GM18507 (cell line): ENCODE measurements at places on chromosomes 1 and 21.

GRCh38 chr1:184253921-184254320 lies 132.9 kb upstream of the C1orf21 start:
- DNase-seq, result no peak

DNA sequence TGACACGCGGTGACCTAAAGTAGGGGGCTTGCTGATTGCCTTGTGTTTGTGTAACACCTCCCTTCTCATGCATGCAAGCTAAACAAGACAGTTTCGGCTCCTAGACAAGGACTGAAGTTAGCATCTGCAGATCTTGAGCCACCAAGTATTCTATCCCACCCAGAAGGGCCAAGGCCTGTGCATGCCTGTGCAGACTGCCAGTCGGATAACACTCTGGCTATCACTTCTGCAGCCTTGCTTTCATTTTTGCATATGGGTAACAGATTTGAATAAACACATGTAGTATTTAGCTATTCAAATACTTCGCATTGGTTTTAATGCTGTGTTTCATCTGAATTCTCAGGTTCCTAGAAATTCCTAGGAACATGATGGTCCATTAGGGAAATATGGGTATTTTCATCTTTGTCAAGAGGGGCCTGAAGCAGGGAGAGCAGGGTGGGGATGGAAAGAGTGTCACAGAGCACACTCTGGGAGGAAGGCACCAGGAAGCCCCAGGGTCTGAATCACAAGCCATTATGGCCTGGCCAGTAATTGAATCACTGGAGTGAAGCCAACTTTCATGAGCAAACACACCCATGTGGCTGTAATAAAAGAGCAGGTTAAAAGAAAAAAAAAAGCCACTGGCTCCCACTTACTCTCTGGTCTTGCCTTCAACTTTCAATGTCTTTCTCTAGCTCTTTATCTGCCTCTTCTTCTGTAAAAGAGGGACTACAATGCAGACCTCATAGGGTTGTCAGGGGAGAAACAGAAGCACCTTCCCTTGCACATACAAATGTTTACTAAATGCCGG lies 28.3 kb downstream of the GADD45A start:
- DNase-seq, result no peak

DNA sequence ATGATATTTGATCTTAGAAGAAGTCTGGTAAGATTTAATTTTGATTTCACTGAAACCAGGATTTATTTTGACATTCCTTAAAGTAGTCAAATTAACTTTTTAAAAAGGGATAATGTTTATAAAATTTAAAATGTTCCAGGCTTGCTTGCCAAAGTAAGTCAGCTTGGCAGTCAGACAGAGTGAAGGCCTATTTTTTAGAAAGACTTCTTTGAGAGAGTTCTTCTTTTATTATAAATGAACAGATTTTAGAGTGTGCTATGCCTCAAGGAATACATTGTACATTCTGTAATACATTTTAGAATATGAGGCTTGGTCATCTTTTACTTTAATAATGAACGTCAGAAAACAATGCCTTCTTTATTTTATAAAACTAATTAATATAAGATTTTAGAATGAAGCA lies 138.7 kb downstream of the DISP1 start:
- no peak for DNase-seq

GRCh38 chr1:46401154-46401913 lies 7.2 kb downstream of the FAAH start:
- no peak for DNase-seq

DNA sequence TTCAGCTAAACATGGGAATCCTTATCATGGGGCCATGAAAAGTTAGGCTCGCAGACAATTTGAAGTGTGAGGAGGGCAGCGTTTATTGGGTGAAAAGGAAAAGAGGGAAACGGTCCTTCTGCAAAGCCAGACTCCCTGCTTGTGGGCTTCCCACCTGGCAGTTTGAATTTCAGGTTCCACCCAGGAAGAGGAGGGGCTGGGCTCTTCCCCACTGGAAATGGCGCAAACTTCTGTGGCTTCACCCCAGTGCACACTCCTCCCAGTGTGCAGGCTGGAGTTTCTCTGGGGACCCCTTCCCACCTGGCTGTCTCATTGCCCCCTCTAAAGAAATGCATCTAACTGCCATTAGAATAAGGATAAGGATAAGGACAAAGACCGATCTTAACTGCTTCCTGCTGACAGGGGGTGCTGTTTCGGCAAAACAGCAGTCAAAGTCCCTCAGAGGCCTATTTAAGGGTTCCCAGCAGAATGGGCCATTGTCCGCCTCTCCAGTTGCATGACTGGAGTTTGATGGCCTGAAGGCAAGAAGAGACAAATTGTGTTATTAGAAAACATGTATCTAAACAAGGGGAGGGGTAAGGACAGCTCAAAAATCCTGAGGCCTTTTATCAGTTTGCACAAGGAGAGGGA lies 20.4 kb downstream of the AIM2 start:
- DNase-seq, result no peak

DNA sequence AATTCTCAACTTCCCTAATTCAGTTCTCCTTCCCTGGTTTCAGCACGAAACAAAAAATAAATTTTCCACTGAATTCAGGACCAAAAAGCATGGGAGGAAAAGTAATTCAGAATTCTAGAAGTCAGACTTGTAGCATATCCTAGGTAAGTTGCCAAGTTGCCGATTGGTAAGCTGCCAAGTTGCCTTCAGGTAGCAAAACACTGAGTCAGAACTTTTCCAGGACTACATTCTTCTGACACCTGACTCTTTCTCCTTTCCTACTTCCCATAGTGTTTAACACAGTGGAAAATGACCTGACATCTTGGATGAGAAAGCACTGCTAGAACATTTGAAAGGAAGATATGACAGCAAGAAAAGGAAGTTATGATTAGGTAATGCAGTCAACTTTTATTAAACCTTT lies 322.8 kb downstream of the SPATA17 start:
- no peak for DNase-seq

DNA sequence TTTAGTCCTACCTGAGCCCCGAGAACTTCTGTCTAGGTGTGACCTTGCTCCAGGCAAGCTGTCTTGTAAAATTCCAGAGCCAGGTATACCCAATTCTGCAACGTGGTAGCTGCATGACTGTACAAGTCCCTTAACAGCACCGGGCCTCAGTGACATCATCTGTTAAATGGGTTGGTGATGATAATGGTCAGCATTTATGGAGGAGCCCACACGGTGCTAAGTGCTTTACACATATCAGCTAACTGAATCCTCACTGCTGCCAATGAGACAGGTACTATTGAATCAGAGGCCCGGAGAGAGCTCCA lies 37.2 kb upstream of the PADI1 start:
- DNase-seq, result no peak

- DNase-seq, result no peak
These were observed 15.0 kb upstream of the S100B start for GRCh38 chr21:46619846-46620245.

DNA sequence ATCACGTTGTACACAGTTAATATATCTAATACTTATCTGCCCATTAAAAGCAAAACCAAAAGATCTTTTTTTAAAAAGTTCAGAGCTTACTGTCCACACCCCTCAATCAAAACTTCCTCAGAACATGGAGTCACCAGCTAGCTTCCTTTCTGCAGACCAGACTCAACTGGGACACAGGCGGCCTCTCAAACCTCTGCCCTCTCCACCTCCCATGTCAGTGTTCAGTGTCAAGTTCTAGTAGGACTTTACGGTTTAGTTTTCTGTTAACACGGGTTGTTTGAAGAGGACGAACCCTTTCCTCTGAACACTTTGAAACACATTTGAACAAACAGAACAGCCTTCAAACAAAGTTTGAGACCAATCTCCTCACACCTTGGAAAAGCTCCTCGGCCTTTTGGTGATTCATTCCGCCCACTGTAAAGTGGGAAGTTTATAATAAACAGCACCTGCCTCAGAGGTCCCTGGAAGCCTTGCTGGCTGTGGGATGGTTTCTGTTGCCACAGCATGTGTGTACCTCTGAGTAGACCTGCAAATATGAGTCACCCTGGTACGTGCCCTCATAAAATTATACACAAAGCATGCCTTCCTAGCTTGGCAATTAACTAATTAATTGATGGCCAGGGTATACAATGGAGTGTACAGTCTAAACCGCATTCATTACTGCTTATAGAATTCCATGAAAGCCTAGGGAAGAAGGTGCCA lies 48.4 kb upstream of the SIPA1L2 start:
- no peak for DNase-seq

DNA sequence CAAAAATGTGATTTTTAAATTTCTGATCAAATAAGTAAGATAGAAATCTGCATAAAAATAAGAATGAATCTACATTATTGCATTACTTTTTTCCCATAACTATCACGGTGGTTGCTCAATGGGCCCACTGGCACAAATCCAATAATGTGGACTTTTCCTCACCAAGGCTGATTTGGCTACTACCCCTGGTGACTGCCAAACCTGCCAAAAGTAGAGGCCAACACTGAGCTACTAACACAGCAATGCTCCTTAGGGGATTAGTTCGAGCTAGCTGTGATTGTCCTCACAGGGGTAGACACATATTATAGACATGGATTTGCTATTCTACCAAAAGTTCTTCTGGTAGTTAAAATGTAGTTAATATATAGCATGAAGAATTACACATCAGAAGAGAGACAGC lies 107.7 kb upstream of the ZNHIT6 start:
- no peak for DNase-seq

DNA sequence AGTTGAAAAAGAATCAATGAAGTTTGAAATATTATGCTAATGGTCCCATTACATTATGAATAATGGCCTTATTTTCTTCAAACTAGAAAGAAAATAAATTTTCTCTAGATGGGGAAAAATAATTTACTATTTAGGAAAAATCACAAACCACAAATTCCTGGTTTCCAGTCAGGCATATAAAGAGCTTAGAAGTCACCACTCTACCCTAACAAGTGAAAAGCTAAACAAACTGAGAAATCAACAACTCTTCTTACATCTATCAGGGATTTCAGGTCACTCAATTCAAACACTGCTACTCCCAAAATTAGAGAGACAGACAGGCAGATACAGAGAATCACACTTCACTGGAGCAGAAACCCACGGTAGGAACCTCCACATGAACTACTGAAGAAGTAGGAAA lies 82.1 kb upstream of the LRRC7 start:
- DNase-seq, result no peak

DNA sequence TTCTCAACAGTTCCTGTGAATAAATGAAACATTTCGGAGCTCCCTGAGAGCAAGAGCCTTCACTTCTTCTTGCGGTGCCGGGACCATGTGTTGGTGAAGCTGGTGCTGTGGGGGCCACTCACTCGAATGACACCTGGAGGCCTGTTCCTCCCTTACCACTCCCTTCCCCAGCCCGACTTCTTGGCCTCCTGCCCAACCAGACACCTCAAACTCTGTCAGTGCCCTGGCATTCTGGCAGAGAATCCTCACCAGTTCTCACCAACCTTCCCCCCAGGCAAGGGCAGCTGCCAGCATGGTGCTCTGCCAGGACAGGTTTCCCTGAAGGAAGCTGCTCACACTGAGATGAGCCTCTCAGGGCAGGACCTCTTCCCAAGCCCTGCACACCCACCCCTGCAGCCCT lies 68.3 kb downstream of the MPZL1 start:
- DNase-seq, result no peak

DNA sequence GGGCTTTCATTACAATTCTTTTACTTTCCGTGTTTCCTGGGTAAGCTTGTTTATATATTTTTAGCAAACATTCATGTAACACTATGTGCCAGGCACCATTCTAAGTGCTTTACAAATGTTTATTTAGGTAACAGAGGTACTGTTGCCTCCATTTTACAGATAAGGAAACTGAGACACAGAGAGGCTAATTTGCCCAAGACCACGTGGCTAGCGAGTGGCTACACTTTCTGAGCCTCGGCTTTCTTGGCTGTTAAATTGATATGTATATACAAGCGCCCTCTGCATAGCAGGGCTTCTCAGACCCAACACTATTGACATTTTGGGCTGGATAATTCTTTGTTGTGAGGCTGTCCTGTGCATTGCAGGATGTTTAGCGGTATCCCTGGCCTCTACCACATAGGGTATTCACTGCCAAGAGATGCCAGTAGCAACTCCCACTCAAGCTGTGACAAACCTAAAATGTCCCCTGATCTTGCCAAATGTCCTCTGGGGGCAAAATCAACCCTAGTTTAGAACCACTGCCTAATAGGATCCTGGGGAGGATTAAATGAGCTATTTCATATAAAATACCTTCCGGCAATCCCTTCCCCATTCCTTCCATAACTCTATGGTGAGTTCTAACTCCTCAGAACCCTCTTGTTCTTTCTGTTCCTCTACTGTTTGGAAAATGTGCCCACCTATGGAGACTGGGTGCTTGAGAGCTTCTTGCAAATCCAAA lies 17.2 kb upstream of the ID3 start:
- no peak for DNase-seq

GRCh38 chr1:161285521-161285920 lies 24.2 kb downstream of the MPZ start:
- no peak for DNase-seq

DNA sequence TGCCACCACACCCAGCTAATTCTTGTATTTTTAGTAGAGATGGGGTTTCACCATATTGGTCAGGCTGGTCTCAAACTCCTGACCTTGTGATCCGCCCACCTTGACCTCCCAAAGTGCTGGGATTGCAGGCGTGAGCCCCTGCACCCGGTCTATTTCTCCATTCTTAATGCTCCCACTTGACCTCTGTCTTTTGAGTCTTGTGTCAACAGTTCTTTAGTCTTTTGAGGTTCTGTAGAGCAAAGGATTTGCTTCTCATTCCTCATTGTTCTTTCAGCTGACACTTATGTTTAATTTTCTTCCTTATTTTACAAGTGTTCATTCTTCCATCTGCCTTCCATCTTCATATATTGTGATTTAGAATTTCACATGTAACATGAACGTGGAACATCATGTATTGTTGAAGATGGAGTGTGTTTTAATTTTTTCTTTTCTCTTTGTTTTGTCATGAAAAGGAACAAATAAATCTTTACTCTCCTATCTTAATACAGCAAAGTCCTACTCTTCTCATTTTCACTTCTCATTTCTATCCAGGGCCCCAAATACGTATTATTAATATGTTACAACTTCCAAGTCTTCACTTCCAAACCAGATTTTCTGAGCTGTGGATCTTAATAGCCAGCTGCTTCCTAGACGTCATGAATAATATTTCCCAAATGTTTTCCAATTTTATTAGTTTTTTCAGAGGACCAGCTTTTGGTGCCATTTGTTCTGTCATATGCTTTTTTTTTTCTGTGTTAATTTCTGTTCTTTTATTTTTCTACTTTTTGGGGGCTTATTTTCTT lies 16.9 kb downstream of the MTF2 start:
- no peak for DNase-seq

DNA sequence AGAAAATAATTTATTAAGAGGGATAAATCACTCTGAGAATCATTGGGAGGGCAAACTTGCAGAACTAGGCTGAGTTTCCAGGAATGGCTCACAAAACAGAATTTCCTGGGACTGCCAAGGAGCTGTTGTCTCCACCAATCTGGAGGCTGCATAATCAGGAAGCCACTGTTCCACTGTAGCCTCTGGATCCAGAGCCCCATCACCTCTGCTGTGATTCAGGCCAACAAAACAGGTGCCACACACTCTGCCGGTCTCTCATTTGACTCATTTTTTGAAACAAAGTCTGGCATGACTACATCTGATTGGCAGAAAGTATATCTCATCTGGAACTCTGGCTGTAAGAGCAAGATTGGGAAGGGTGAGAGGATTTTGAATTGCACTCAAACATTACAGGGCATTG lies 178.9 kb upstream of the C1orf105 start:
- no peak for DNase-seq

- DNase-seq, result no peak
These were observed 25.2 kb downstream of the NKAIN1 start for GRCh38 chr1:31214316-31215064.

- no peak for DNase-seq
These were observed 1.4 kb downstream of the RCC1 start for GRCh38 chr1:28507247-28507645.
